Aorta (tissue), 5 donors: ENCODE measurements at places on chromosomes 4 and X. TPM values are rescaled to one million over a fixed set of nuclear protein-coding genes. Genes with fewer than 3 reads are reported as not detected.

The TMA16 gene
- 27.3 TPM for total RNA-seq

DNA sequence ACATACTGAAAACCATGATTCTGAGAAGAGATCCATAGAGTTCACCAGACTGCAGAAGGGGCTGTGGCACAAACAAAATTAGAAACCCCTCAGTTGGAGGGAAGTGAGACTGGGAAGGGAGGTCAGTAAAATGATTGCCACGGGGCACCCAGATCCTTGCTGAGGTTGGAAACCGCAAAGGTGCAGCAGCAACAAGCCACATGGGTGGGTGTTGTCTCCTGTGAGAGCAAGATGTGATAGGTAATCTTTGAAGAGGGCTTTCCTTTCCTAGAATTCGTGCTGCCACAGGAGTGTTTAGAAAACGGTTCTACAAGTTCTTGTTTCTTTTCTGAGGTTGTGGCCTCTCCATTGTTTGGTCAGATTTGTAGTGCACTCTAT lies 85.5 kb downstream of the NFKB1 start:
- DNase-seq, result no peak

DNA sequence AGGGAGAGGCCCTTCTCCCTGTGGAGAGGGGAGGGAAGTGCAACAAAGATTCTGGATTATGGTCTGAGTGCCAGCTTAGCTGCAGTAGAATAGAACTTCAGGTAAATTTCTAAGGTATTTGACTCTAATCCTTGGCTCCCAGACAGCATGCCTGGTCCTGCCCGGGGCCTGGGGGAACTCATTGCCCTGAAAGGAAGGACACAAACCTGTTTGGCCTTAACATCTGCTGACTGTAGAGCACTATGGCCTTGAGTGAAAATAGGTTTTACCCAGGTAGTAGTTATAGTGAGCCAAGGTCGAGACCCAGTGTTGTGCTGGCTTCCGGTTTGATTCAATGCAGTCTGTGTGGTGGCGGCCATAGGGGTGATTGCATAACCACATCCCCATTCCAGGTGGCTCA lies 64.4 kb downstream of the RPS6KA6 start:
- DNase-seq, result no peak

DNA sequence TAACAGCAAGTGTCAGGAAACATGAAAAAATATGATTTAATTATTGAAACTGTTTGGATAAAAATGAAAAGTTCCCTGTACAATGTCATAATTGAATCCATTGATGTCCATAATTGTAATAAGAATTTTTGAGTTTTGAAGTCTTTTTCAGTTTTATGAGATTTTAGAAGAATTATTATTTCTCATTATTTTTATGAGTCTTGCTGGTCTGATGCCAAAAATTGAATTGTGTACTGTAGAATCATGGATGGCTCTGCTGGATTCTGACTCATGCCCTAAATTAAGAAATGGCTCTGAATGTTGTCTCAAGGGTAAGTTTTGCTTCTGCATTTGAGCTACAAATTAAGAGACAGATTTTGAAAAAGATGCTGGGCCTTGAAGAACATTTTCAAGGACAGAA lies 132.8 kb upstream of the MAP9 start:
- no peak for DNase-seq

DNA sequence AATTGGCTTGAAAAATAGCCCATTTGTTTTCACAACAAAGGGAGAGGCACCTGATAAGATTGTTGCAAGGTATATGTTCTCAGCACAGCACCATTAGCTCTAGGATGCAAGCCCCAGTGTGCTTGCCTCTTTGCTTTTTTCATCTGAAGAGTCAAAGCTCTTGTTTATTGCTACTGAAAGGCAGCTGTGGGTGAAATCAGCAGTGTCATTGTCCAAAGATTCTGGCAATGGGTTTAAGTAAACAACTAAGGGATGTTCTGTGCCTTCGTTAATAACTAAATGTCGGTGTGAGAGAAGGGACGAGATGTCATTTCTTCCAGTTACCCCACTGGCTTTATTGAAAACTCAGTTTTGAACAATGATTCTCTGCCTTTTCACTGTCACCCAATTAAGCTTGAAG lies 567.7 kb downstream of the KCNIP4 start:
- DNase-seq, result no peak

DNA sequence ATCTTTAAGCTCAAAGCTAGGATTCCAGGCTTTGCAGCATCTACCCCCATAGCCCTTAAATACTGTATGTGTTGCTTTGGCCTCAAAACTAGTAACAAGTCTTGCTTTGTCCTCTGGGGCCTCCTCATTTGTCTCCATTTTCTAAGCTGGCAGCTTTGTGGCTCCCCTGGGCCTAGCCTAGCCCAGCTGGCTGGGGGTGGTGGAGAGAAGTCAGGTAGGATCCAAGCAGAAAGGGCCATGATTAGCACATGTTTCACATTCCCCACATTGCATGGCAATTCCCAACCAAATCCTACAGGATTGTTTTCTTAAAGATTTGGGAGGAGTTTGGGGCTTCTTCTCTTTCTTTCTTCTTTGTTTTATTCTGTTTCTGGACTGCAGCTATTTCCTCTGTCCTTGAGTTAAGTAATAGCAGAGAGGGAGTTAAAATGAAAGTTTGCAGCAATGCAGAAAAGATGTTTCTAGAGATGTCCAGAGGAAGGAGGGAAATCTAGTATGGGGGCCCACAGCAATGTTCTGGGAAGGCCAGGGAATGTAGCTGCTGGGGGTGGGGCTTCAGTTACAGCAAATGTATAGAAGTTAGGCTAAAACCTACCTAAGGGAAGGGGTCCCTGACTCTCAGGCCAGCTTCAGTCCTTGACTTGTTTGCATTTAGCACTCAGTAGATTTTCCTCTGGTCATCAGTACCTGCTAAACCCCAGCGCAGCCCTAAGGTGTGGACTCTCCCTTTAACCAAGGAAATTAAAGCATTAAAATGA lies 92.1 kb downstream of the SHROOM4 start:
- no peak for DNase-seq

The MTNR1A gene
- total RNA-seq, result not detected

DNA sequence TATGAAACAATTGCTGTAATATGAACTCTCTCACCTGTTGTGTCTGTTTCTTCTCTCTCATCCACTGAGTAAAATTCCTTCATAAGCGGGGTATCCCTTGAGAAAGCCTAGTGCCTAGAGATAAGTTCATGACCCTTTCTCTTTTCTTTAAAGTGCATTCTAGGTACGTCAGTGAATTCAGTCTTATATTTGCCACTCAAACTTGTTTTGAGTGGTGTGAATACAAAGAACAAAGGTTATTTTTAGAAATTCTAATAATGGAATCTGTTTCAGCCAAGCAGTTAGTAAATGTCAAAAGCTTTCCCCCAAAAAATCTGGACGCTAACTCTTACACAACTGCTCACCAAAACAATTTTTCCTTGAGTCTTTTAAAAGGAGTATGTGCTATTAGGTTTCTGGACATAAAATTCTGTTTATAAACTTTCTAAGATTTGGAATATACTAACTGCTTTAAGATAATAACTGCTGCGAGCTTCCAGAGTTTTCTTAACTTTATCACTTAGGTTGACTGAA lies 112.0 kb downstream of the VEGFC start:
- no peak for DNase-seq

The F11 gene
- total RNA-seq, result 0.26 TPM

The NPNT gene
- total RNA-seq, result 354 TPM

The HDAC8 gene
- 40.0 TPM for total RNA-seq

DNA sequence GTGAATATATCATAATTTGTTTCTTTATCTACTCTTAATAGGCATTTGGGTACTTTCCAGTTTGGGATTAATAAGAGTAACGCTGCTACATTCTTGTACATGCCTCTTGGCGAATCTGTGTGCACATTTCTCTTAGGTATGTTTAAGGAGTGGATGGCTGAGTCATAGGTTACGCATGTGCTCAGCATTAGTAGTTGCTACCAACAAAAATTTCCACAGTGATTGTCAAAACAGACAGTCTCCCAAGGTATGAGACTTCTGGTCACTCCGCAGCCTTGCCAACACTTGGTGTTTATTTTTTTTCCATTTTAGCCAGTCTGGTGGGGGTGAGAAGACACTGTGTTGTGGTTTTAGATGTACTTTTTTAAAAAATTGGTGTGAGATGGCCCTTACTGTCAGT lies 44.6 kb downstream of the FGFBP1 start:
- no peak for DNase-seq

- DNase-seq, result no peak
These were observed 5.8 kb downstream of the LAS1L start for GRCh38 chrX:65528705-65529340.

The TBC1D8B gene
- 20.7 TPM for total RNA-seq

The SLC10A6 gene
- total RNA-seq, result 5.4 TPM

DNA sequence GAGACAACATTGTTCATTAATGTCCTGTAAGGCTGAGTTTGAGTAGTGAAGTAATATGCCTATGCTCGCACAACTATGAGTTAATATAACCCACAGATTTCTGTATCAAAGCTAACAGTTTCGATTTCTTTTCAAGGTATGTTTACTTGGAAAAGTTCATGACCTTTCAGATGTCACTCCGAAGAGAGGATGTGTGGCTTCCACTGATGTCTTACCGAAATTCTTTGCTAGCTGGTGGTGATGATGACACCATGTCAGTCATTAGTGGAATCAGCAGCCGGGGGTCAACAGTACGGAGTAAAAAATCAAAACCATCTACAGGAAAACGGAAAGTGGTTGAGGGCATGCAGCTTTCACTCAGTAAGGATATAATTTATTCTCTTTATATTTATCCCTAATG lies 124.9 kb downstream of the STAG2 start:
- no peak for DNase-seq

GRCh38 chrX:34578237-34578636 lies 78.8 kb downstream of the TMEM47 start:
- no peak for DNase-seq

- DNase-seq, result no peak
These were observed 1.8 kb downstream of the TBC1D25 start for GRCh38 chrX:48541140-48541814.

The SERPINA7 gene
- total RNA-seq, result not detected

The MFAP3L gene
- 12.4 TPM for total RNA-seq

- DNase-seq, result no peak
These were observed 37.1 kb downstream of the TRIM2 start for GRCh38 chr4:153241295-153241694.

The SMR3B gene
- total RNA-seq, result not detected

The MID1 gene
- total RNA-seq, result 19.3 TPM

The SCD5 gene
- total RNA-seq, result 11.5 TPM

- no peak for DNase-seq
These were observed 25.3 kb upstream of the LEF1 start for GRCh38 chr4:108193886-108194672.

- DNase-seq, result no peak
These were observed 207.9 kb upstream of the ANXA3 start for GRCh38 chr4:78343682-78344081.

DNA sequence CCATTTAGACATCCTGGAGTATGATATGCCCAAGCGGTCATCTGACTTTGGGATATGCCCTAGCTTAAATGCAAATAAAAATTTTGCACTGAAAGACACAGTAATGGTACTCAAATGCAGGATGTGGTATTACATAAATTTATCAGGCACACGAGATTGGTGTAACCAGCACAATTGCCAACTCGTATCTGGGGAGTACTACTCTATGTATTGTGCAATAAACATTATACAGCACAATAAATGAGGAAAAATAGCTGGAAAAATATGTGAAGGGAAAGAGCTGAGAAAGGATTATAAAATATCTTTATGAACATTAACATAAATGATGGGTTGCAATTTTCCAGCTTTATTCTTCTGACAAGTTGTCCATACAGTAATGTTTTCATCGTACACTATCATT lies 505.5 kb upstream of the TENM3 start:
- no peak for DNase-seq

DNA sequence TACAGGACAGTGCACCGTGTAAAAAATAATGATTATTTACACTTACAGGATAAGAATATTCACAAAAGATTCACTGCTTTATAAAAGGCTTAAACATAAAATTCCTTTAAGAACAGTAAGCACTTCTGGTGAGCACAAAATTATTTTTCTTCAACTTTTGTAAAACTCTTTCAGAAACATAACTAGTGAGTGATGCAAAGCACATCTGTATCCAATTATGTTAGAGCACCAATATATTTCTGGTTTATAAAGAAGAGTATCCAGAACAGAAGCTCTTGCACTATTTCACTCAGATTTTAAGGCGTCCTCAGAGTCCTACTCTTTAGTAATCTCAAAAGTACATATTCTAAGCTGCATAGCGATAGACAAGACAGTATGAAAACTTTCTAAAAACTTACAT lies 276.0 kb downstream of the C4orf33 start:
- DNase-seq, result no peak

GRCh38 chr4:40800064-40800463 lies 50.3 kb downstream of the NSUN7 start:
- no peak for DNase-seq

The MAGEA2B gene
- total RNA-seq, result not detected

- DNase-seq, result peak; percentile 83
These were observed at the start of gene PAK3 for GRCh38 chrX:111095974-111096895. TSS of gene PAK3 (plus strand) at chrX:111096191. CDS start at chrX:111123104, 26,913 bp downstream.

- DNase-seq, result no peak
These were observed 771.3 kb downstream of the RAB28 start for GRCh38 chr4:12712648-12713339.

DNA sequence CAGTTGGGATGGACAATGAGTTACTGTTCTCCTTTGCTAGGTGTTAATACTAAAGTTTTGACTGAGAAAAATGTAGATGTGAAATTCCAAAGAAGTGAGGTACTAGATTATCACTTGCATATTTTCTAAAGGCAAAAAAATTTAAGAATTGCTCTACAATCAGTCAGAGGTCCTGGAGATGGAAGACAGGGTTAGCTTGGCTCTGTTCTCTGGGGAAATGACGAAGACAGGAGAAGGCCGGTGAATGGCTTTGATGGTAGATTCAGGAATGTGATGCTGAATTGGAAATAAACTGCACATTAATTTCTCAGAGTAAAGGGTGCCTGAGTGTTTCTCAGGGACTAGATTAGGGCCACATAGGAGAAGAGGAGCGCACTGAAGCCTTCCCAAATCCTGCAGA lies 214.0 kb upstream of the LEF1 start:
- DNase-seq, result no peak

- DNase-seq, result no peak
These were observed 18.4 kb upstream of the CC2D2A start for GRCh38 chr4:15451181-15451865.

DNA sequence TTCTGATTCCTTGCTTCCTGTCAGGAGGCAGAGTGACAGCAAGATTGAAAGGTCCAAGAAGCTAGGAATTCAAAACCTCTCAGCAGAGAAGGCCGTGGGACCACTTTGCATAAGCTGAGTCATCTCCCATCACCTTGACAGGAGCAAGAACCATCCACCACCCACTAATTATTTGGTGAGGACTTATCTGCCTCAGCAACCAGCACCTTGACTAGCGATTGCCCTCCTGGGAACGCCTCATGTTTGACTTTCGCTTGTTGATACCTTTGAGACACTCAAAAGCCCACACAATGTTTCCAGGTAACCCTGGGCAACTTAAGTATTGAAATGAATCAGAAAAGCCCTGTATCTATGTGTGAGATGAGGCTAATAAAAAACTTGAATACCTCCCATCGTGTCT lies 233.5 kb upstream of the GYPA start:
- no peak for DNase-seq

The SPIN2A gene
- total RNA-seq, result 1.5 TPM

The CAMK2D gene
- 71.8 TPM for total RNA-seq

The LAP3 gene
- 93.4 TPM for total RNA-seq

GRCh38 chr4:140078366-140078765 lies 75.6 kb downstream of the MAML3 start:
- no peak for DNase-seq
